ENCODE measurements at places on chromosomes 3 and 15. TPM values are rescaled to one million over a fixed set of nuclear protein-coding genes. Genes with fewer than 3 reads are reported as not detected.

The MELTF gene
- total RNA-seq, result 0.28 TPM

The SNX4 gene
- total RNA-seq, result 42.2 TPM

DNA sequence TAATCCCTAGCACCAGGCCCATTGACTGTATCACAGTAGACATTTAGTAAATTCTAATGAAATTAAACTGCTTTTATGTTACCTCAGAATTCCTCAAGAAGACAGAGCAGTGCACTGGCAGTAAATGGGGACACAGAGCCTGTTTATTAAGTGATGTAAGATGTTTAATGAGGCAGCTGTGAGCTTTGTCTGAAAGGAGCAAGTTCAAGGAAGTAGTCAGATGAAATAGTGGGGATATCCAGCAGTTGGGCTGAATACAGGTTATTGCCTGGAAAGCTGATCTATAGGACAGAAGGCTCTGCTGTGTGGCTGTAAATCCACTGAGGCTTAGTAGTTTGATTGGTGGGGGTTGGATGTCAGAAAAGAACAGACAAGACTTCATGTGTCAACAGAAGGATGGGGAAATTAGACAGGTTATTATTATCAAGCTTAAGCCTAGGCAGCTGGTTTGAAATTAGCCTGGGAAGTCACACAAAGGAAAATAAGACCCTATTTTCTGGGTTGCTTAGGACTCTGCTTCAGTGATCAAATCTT, 62.2 kb downstream of the PFN2 start:
- no peak for DNase-seq

DNA sequence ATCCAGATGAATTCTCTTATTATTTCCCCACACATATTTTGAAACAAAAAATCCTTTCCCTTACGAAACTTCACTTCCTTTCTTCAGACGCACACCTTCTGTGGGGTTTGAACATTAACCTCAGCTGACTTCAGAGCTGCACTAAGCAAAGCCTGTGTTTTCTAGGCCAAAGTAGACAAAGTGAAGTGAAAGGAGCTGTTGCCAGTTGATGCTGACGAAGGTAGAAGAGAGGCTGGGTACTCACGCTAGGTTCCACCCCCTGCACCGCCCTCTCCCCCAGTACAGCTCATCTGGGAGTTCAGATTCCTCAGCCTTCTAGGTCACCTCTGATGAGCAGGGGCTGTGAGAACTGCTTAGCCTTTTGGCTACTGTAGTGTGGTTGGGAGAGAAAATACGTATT, 24.1 kb downstream of the DUT start:
- DNase-seq, result peak; percentile 45

- DNase-seq, result no peak
These were observed 351.8 kb downstream of the FOXP1 start for GRCh38 chr3:71231680-71232079.

DNA sequence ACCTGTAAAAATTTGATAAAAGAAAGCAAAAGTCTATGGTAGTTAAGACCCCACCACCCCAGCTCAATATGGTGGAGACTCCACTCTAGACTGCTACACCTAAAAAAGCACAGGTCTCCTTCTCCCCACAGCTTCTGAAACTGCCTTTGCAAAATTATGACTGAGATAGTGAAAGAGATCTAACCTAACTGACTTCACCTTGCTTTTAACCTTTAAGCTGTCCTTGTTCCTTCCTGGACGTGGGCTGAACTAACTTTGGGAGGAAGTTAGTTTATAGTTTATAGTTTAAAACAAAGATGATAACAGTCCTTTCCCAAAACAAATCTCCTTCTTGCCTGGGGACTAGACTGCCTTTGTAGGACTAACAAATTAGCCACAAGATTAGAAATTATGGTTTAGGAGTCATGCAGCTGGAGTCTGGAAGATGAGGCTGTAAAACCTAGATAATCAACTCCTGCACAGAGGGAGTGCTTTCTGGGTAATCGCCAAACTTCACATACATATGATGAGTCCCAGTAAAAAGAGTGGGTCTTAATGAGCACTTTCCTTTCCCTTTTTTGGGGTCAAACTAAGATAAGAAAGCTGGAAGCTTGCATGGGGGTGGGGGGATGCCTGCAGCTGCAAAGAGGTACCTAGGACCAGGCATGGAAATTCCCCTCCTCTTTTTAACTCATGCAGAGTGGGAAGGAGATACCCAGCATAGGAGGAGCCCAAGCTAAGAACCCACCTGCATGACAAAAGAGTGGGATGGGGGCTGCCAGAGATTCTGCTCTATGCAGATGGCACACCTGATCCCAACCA, 17.5 kb downstream of the CCR8 start:
- DNase-seq, result no peak

GRCh38 chr15:81511138-81511537, 137.1 kb upstream of the TMC3 start:
- peak; percentile 70 for DNase-seq

GRCh38 chr3:48399387-48400172, 27.6 kb downstream of the FBXW12 start:
- no peak for DNase-seq
